ENCODE measurements at places on chromosomes 3 and 15. TPM values are rescaled to one million over a fixed set of nuclear protein-coding genes. Genes with fewer than 3 reads are reported as not detected.

Gene RBM5
- 61.7 TPM for total RNA-seq

Gene LRRC15
- 0.90 TPM for total RNA-seq

Gene CD200
- total RNA-seq: 42.0 TPM

Gene FRMD4B
- 0.90 TPM for total RNA-seq

Gene KCNMB3
- 0.16 TPM for total RNA-seq

Gene SEMA3B
- 3.4 TPM for total RNA-seq

Gene PCBP4
- total RNA-seq: 50.2 TPM

Gene IL5RA
- not detected for total RNA-seq

Gene DLL4
- 0.54 TPM for total RNA-seq

Gene CSTA
- 1.3 TPM for total RNA-seq

Gene PGBD4
- 1.4 TPM for total RNA-seq

Gene MASP1
- total RNA-seq: 9.1 TPM

Gene DYNC1LI1
- total RNA-seq: 29.5 TPM

Gene GOLGA8M
- not detected for total RNA-seq

Gene SAMD7
- total RNA-seq: not detected

Gene CCDC66
- total RNA-seq: 2.0 TPM

Gene ACTC1
- not detected for total RNA-seq

Gene GOLGA8N
- total RNA-seq: 2.7 TPM

Gene CCR2
- not detected for total RNA-seq

Gene TTLL13
- total RNA-seq: not detected

Gene WDR49
- total RNA-seq: not detected

Gene FILIP1L
- total RNA-seq: 18.1 TPM

Gene RETNLB
- total RNA-seq: not detected

Gene FANCD2OS
- not detected for total RNA-seq

Gene MCF2L2
- 0.18 TPM for total RNA-seq

Gene CCPG1
- total RNA-seq: 34.8 TPM

Gene XCR1
- not detected for total RNA-seq

Gene MED12L
- total RNA-seq: 1.8 TPM

Gene RHCG
- total RNA-seq: 0.16 TPM

Gene TMOD3
- 39.2 TPM for total RNA-seq

Gene ATP8B4
- total RNA-seq: 0.49 TPM

Gene TM4SF1
- 760 TPM for total RNA-seq

Gene NEDD4
- 25.5 TPM for total RNA-seq

Gene GALNT15
- total RNA-seq: 13.4 TPM

Gene AQP9
- not detected for total RNA-seq

Gene CD86
- total RNA-seq: not detected

Gene ECE2
- total RNA-seq: not detected

Gene INO80
- 26.0 TPM for total RNA-seq

Gene STRIT1
- not detected for total RNA-seq

Gene DNAH12
- total RNA-seq: not detected

Gene CTXN2
- total RNA-seq: not detected

Gene HYAL1
- 6.1 TPM for total RNA-seq

Gene TMC3
- total RNA-seq: 0.32 TPM

Gene GOLGA6L9
- total RNA-seq: 1.3 TPM

Gene GRAMD2A
- not detected for total RNA-seq

Gene GRK7
- total RNA-seq: not detected

Gene CCDC13
- total RNA-seq: not detected

Gene RPP25
- 18.3 TPM for total RNA-seq

Gene TRAK1
- total RNA-seq: 21.1 TPM

Gene PCOLCE2
- total RNA-seq: 44.8 TPM

Gene RUVBL1
- total RNA-seq: 41.5 TPM

Gene PCSK6
- 12.6 TPM for total RNA-seq

Gene NMNAT3
- not detected for total RNA-seq

Measured in cardiac atrium fibroblast (primary cell).